CD14-positive monocyte (primary cell): ENCODE measurements at places on chromosomes 7 and 10. TPM values are rescaled to one million over a fixed set of nuclear protein-coding genes. Genes with fewer than 3 reads are reported as not detected.

- DNase-seq, result no peak
Measured at GRCh38 chr10:101485681-101486554, 102.1 kb downstream of the POLL start.

DNA sequence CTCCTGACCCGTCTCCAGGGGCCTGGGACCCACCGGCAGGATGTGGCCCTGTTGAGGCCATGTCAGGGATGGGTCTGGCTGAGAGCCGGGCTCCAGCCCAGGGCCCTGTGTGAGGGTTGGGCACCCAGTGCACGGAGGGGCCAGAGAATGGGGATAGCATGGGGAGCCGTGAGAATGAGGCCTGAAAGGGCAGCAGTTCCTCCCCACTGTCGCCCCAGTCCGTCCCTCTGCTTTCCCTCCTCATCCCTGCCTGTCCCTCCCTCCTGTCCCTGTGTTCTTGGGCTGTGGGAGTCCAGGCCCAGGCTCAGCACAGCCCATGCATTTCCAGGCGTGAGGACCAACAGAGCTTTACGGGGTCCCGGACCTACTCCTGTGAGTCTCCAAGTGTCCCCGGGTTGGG is 9.6 kb downstream of the LAT2 start:
- no peak for DNase-seq

Gene CCAR1
- 23.4 TPM for polyA plus RNA-seq

DNA sequence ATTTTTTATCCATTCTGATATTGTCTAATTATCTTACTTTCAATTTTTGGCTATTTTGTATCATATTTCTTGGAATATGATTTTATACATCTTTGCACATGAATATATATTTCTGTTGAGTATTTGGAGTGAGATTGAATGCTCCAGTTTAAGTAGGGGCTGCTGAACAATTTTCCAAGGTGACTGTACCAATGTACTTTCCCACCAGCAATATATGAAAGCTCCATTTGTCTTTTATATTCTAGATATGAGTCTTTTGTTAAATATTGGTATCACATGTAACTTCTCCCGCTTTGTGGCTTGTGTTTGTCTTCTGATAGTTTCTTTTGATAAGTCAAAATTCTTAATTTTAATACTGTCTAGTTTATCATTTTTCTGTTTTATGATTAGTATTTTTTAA is 144.6 kb upstream of the MDFIC start:
- no peak for DNase-seq

Gene NODAL
- polyA plus RNA-seq, result not detected

Gene ZNF394
- polyA plus RNA-seq, result 39.1 TPM

GRCh38 chr10:28862219-28862618 is 184.9 kb downstream of the BAMBI start:
- no peak for DNase-seq

DNA sequence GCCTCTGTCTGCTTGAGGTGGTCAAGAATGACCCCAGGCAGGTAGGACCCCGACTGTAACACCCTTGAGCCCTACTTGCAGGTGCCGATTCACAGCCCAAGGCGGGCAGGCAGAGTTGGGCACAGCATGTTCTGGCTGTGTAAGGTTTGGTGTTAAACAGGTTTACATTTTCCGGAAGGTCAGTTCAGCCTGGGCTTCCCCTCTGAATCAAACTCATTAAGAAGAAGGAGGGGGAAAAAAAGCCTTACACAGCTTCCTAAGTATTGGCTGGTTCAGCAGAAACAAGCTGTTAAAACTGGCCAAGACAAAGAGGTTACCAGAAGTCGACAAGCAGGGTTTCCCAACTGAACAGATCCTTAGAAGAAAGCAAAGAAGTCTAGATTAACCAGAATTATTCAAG is 132.7 kb downstream of the PRPF18 start:
- no peak for DNase-seq

Gene LIPF
- not detected for polyA plus RNA-seq

Gene LRRC18
- not detected for polyA plus RNA-seq

- no peak for DNase-seq
Measured at GRCh38 chr10:35172574-35172973, 45.9 kb downstream of the CREM start.

DNA sequence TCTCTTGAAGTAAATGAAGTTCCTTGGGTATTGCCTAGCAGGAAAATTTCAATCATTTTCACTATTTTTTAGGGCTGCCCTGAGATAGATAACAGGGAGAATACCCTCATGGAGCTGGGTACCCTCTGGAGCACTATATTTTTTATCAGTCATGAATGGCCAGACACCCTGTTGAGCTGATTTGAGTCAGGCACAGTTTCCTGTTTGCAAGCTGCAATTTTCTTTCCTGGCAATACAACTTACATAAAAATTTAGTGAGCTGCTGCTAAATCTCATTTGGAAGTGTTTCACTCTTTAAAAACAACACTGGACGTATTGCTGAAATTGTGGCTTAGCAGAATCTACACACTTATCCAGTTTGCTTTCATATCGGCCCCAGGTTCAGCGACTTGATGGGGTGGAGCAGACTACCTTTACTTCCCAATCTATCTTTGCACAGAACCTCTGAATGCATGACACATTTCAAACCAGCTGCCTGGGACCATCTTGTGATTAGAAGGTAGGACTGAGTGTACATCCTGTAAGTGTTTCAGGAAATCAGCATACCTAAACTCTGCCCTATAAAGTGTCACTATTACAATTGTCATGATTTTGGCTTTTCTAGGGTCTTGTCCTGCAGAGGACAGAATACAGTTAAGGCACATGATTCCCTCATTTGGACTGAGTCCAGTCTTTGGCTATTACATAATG is 125.7 kb upstream of the FAM3C start:
- DNase-seq, result no peak

Gene CYP2C8
- polyA plus RNA-seq, result not detected in 2 replicates

Gene C7orf33
- polyA plus RNA-seq, result not detected

- DNase-seq, result no peak
Measured at GRCh38 chr10:33822774-33823173, 488.3 kb upstream of the NRP1 start.

DNA sequence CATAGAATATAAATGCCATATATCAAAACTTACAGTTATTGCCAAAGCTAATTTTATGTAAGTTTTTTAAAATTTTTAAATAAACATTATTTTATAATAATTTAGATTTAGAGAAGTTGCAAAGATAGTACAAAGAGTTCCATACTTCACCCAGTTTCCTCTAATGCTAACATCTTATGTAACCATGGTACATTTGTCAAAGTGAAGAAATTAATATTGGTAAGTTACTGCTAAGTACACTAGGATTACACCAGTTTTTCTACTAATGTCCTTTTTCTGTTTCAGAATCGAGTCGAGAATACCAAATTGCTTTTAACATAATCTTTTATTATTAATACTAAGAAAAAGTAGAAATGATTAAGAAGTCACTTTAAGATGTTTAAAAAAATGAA is 29.2 kb downstream of the CSGALNACT2 start:
- DNase-seq, result peak; percentile 53

DNA sequence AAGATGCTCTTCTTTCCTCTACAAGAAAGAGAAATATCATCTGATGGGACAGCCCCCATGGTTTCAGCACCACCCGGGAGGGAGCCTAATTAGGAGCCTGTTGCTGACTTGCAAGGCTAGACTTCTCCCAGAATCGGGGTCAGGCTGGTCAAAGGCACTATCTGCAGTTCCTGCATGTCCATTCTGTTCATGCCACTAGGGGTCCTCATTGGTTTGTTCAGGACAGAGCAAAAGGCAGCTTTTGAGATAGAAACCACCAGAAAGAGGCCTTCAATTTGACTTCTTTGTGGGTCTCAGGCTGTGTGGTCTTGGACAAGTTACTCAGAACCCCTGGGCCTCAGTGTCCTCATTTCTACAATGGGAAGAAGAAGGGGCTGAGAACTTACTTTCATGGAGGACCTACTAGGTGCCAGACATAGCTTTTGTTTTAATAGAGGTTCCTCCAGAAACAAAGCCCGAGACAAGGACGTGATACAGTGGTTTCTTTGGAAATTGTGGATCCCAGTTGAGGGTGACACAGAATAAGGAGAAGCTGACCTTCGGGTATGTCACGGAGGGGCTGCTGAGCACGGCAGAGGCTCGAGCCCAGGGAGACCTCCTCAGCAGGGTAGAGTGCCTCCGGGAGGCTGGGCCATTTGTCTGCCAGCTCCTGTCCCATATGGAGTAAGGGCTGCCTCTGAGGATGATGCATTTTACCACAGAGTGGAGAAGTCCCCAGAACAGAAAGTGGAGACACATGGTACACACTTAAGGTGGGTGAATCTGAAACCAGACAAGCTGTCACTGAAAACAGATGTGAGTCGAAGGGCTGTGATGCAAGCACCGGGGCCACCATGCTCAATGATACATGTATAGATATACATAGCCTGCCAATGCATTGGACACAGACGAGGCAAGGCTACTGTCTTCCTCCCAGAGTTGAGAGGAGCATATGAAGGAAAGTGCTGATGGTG is 33.1 kb upstream of the NEUROD6 start:
- no peak for DNase-seq

- no peak for DNase-seq
Measured at GRCh38 chr7:115037128-115037802, 115.4 kb downstream of the MDFIC start.

GRCh38 chr7:6127110-6127490 is 95.9 kb downstream of the ANKRD61 start:
- DNase-seq, result no peak

- DNase-seq, result no peak
Measured at GRCh38 chr10:61456095-61456789, 3.1 kb upstream of the TMEM26 start.
